ENCODE measurements at places on chromosomes 6 and 20. TPM values are rescaled to one million over a fixed set of nuclear protein-coding genes. Genes with fewer than 3 reads are reported as not detected.

DNA sequence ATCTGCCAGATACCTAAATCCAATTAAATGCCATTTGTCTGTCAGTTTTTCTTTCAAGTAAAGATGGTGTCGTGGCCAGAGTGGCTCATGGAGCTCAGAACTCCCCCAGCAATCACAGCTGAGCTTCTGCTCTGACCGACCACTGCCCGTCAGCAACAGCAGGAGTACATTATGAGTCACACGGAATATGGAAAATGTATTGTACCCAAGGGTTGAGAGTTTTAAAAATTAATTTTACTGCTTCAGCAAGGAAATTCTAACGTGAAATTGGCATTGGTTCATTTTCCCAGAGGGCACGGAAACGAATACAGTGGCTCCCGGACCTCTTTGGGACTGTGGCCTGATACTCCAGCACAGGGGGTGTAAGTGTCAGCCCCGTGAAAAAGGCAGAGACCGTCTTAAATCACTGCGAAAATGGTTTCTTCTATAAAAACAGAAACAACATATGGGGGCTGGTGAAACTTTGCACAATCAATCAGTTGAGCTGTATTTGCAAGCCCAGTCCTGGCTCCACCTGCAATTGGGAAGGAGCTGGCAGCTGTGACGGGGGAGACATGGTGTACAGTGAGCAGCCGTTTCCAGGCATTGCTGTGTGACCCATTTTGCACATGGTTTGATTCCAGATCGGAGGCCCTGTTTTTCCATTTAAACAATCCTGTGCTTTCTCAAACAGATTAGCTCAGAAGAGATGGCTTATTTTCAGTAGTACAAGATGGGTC is 12.8 kb downstream of the NPEPL1 start:
- DNase-seq, result no peak
- no peaks in the 10 kb centered on the region for H3K4me1 ChIP-seq
- H3K36me3 ChIP-seq, result peaks cover 15% of the 10 kb centered on the region
- H3K4me3 ChIP-seq, result no peak overlapping the region

Gene OR12D3
- not detected for total RNA-seq

- H3K36me3 ChIP-seq, result no peaks in the 10 kb centered on the region
- no peaks in the 10 kb centered on the region for H3K27me3 ChIP-seq
- H3K4me1 ChIP-seq, result no peaks in the 10 kb centered on the region
Measured at GRCh38 chr20:17933711-17934110, 34.9 kb downstream of the SNX5 start.

DNA sequence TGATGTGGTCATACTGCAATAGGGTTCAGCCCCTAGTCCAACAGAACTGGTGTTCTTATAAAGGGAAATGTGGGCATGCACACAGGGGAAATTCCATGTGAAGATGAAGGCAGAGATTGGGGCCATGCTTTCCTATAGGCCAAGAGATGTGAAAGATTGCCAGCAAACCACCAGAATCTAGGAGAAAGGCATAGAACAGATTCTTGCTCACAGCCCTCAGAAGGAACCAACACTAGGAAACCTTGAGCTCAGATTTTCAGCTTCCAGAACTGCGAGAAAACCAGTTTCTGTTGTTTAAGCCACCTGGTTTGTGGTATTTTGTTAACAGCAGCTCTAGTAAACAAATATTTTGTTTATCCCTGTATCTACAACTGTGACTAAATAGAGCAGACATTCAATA is 197.6 kb upstream of the CITED2 start:
- H3K36me3 ChIP-seq, result no peaks in the 10 kb centered on the region
- H3K4me1 ChIP-seq, result peaks cover 24% of the 10 kb centered on the region
- no peak overlapping the region for H3K4me3 ChIP-seq
- no peak overlapping the region for H3K27ac ChIP-seq

- peaks cover 12% of the 10 kb centered on the region for H3K27me3 ChIP-seq
- H3K4me1 ChIP-seq, result no peaks in the 10 kb centered on the region
- H3K4me3 ChIP-seq, result no peak overlapping the region
- H3K36me3 ChIP-seq, result no peaks in the 10 kb centered on the region
- no peak overlapping the region for H3K27ac ChIP-seq
- DNase-seq, result no peak
Measured at GRCh38 chr6:6635869-6636268, 47.3 kb downstream of the LY86 start.

- H3K36me3 ChIP-seq, result no peaks in the 10 kb centered on the region
- H3K4me1 ChIP-seq, result no peaks in the 10 kb centered on the region
- no peak overlapping the region for H3K27ac ChIP-seq
- H3K27me3 ChIP-seq, result no peaks in the 10 kb centered on the region
Measured at GRCh38 chr6:80404889-80405288, 298.4 kb downstream of the BCKDHB start.

DNA sequence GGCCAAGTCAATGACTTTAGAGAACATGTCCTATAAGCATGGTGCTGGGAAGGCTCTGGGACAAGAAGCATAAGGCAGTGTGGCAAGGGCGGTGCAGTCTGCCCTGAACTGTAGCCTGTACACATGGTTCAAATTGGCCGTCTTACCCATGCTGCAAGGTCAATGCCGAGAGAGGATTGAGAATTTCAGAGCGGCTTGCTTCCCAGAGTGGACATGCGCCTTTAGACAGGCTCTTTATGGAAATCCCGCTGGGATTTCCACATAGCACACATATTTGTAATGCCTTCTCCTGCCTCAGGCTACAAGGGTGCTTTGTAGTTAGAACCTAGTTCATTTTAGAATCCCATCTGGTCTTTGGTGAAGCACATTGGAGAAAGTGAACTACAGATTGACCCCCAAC is 36.1 kb upstream of the CEP162 start:
- H3K27me3 ChIP-seq, result no peaks in the 10 kb centered on the region
- no peaks in the 10 kb centered on the region for H3K36me3 ChIP-seq
- DNase-seq, result no peak
- H3K27ac ChIP-seq, result no peak overlapping the region
- no peaks in the 10 kb centered on the region for H3K4me1 ChIP-seq

All from Calu3 (cell line).